Esophagus muscularis mucosa (tissue), 4 donors: ENCODE measurements at places on chromosomes 6 and 20. TPM values are rescaled to one million over a fixed set of nuclear protein-coding genes. Genes with fewer than 3 reads are reported as not detected.

- no peaks in the 10 kb centered on the region for H3K36me3 ChIP-seq
- H3K27ac ChIP-seq = no peak overlapping the region
- H3K4me1 ChIP-seq = no peaks in the 10 kb centered on the region
- no peak overlapping the region for H3K4me3 ChIP-seq
- no peaks in the 10 kb centered on the region for H3K27me3 ChIP-seq
Observed at GRCh38 chr6:121600389-121601168, 165.1 kb downstream of the GJA1 start.

DNA sequence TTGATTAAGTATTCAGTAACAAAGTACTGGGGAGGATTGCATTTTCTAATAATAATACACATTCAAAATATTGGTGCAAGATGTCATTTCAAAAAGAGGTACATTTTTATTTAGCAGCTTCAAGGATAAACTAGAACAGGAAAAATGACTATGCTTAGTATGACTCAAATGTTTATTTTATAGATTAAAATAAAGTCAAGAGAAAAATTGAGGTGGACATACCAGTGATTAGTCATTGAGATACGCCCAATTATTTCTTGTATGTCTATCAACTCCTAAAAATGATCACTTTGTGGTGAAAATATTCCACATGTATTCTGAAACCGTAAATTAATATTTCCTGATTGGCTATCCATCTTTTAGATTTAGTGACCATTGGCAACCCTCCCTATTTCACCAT is 96.7 kb downstream of the PHF3 start:
- no peak overlapping the region for H3K4me3 ChIP-seq
- H3K27me3 ChIP-seq = no peaks in the 10 kb centered on the region
- H3K36me3 ChIP-seq = no peaks in the 10 kb centered on the region
- H3K4me1 ChIP-seq = no peaks in the 10 kb centered on the region
- no peak for DNase-seq

GRCh38 chr20:34045930-34046725 is 52.4 kb downstream of the RALY start:
- no peaks in the 10 kb centered on the region for H3K36me3 ChIP-seq
- no peaks in the 10 kb centered on the region for H3K27me3 ChIP-seq
- no peak overlapping the region for H3K4me3 ChIP-seq

The BMP5 gene
- total RNA-seq = 3.5 TPM
